D721Med (cell line): ENCODE measurements at places on chromosomes 3 and 15.

GRCh38 chr3:42053476-42053875 lies 37.7 kb upstream of the TRAK1 start:
- no peak for DNase-seq

GRCh38 chr3:193068365-193068764 lies 150.7 kb upstream of the MB21D2 start:
- no peak for DNase-seq

- no peak for DNase-seq
Observed at GRCh38 chr3:85288257-85288656, 329.5 kb downstream of the CADM2 start.

GRCh38 chr15:66722757-66723540 lies 20.9 kb downstream of the SMAD6 start:
- no peak for DNase-seq

DNA sequence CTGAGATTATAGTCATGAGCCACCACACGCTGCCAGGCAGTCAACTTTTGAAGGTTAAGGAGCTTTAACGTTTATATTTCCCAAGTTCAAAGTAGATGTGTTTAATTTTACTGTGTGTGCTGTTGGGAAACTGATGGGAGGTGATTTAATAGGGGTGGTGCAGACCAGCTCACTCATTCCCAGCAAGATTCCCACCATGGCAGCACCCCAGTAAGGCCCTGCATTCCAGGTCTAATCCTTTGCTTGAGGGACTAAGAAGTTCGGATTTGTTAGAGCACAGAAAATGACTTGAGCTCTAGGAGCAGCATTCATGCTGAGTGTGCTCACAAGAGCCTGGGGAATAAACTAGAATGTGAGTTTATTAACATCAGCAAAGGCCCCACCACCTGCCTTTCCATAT lies 25.2 kb downstream of the TSEN2 start:
- DNase-seq = no peak

DNA sequence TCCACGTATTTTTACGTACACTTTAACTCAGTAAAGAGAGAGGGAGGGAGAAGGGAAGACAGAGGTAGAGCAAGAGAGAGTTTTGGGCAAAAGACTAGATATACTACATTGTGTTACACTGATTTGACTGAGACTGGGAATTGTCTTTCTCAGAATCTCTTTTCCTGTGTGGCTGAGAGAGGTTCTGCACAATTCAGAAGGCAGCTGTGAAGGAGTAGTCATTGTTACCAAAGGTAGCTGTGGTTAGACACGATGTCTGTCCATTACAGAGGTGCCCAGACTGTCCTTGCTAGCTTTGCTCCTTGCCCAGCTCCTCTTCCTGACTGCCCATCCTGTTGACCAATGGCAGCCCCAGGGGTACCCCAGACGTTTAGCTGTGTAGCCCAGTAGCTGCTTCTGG lies 577.5 kb upstream of the CBLB start:
- no peak for DNase-seq

- no peak for DNase-seq
Observed at GRCh38 chr15:25605151-25605550, 166.3 kb upstream of the UBE3A start.

GRCh38 chr15:67700023-67700422 lies 125.3 kb upstream of the SKOR1 start:
- DNase-seq = no peak

DNA sequence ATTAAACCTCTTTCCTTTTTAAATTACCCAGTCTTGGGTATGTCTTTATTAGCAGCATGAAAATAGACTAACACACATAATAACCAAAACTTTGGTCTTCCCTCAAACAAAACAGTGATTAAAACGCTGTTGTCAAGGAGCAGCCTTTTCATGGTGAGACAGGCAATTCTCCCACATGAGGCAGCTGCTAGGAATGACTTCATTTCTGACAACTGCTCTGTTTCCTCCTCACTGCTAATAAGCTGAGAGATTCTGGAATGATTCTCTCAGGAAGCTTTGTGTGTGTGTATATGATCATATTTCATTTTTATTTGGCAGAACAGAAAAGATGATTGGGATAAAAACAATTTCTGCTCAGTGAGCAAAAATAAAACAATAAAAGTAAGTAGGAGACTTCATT lies 580.6 kb upstream of the ADAMTS9 start:
- no peak for DNase-seq

- no peak for DNase-seq
Observed at GRCh38 chr3:179088306-179088705, 16.7 kb upstream of the ZMAT3 start.

DNA sequence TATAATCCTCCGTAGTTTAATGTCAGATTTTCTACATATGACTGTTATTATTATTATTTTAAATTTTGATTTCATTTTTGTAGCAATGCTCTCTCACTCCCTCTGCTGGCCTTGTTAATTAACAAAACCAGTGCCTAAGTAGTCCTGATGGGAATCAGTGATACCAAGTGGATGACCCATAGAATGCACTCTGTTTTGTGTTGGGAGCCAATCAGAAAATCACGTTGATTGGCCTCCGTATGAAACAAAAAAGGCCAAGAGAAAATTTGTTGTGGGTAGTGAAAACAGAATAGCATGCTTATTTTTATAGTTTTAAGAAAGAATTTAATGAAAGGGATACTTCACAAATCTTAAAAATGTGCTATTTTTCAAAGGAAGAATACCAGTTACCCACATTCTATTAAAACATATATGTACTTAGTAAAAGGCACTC lies 34.4 kb upstream of the MEIS2 start:
- DNase-seq = no peak

GRCh38 chr3:140242818-140243276 lies 307.9 kb downstream of the CLSTN2 start:
- no peak for DNase-seq

DNA sequence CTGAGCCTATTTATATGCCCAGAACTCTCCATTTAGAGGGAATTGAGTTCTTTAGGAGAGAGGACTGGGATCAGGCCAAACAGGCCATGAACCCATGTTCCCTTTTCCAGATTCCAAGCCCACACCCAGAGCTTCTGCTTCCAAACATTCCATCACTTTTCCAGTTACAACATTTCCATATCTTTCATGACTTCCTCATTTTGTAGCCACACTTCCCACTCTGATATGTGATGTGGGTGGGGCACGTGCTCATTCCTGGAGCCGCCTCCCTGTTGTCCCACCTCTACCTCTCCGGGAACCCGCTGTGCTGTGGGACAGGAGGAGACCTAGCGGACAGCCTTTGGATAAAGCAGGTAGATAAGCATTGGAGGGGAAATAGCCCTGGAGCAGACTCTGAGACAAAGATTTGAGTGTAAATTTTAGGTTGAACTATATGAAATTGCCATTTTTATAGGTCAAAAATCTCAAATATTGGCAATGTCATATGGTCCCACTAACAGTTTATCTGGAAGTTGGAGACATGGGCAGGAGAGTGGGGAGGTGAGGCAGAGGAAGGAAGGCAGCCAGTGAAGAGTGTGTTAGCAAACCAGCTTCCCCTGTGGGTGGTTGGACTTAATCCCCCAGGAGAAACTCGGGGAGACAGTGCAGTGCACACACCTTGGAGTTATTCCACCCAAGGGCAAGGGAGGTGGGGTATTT lies 31.8 kb downstream of the CYP8B1 start:
- no peak for DNase-seq

GRCh38 chr3:23981136-23981535 lies 36.0 kb downstream of the NR1D2 start:
- DNase-seq = no peak

DNA sequence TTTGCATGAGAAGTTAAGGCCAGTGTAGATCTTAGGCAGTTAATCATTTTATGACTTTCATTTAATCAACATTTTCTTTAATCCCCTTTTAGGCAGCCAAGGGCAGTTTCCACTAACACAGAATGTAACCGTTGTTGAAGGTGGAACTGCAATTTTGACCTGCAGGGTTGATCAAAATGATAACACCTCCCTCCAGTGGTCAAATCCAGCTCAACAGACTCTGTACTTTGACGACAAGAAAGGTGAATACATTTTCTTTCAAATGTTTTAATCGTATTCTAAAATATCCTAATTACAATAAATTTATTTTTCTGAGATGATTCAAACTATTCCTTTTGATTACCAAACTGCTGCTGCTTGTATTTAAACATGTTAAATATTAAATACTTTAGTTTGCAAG lies 843.2 kb downstream of the CADM2 start:
- no peak for DNase-seq

DNA sequence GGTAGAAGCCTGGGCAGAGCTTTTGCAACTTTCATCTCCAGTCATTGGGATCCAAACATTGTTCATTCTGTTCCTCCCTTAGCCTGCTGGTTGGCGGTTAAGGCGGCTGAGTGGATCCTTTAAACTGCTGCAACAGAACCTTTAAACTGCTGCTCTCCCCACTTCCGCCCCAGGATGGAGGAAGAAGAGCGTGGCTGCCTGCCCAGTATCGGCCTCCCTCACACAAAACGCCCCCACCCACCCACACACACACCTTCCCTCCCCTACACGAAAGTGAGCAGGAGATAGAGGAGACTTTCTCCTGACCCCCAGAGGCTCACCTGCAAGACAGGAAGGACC lies 460 bp upstream of the ZMAT3 start:
- DNase-seq = no peak

GRCh38 chr3:126158016-126158911 lies 22.1 kb downstream of the ALDH1L1 start:
- DNase-seq = no peak

- DNase-seq = no peak
Observed at GRCh38 chr3:45642731-45643152, 46.5 kb upstream of the SACM1L start.

GRCh38 chr3:125191730-125192129 lies 20.8 kb downstream of the SLC12A8 start:
- no peak for DNase-seq

DNA sequence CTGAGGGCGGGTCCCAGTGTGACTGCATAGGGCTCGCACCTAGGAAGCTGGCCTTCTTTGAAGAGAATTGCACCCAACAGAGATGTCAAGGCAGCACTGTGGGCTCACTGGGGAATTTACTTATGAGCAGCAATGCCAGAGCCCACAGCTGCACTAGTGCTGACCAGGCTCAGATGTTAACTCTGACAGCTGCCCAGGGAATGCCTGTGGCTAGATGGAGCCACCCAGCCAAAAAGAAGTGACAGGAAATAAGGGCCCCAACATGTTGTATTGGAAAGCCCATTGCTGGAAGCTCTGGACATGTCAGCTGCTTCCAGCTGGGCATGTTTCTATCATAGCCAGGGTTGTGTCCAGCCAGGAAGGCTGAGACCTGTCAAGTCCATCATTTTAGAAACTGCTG lies 90.9 kb upstream of the ZNF280D start:
- DNase-seq = no peak

DNA sequence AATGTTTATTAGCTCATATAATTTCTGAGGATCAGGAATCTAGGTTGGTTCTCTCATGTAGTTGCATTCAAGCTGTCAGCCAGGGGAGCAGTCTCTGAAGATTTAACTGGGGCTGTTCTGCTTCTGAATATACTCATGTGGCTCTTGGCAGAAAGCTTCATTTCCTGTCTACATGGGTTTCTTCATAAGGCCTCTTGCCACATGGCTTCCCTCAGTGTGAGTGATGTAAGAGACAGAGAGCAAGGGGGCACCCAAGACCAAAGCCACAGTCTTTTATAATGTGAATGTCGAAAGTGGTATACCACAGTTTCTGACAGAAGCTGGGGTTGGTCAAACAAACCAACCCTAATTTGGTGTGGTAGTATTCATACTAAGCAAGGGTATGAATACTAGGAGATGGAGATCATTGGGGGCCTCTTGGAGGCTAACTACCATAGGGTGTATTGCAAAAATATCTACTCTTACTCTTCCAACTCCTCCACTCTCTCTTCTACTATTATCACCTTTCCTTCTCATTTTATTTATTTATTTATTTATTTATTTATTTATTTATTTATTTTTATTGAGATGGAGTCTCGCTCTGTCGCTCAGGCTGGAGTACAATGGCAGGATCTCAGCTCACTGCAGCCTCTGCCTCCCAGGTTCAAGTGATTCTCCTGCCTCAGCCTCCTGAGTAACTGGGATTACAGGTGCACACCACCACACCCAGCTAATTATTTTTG lies 123.8 kb downstream of the B3GALNT1 start:
- no peak for DNase-seq

DNA sequence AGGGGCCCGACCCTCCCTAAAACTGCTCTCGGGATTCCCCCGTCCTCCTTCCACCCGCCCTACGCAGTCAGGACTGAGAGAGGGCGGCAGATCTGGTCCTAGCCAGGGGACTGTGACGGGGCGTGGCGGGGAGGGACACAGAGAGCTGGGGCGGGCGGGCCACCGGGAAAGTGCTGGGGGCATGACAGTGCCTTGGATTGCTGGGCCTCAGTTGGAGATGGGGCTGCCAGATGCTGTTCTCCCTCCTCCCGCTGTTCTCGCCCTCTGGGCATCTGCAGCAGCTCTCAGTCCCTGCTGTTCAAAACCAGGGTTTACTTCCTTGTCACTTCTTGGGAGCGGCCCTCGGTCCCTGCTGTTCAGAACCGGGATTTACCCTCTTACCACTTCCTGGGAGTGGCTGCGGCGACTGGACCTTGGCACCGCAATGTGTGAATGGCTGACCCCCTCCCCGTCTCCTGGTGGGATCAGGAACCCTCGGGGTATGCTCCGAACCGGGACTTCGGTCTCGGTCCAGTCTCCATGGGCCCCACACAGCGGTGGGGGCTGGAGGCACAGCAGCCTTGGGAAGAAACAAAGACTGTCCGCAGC lies 1.8 kb upstream of the RPP25 start:
- no peak for DNase-seq

- no peak for DNase-seq
Observed at GRCh38 chr15:79689030-79689429, 207.8 kb downstream of the MTHFS start.
